Sigmoid colon (tissue), 7 donors: ENCODE measurements at places on chromosomes 11 and 22. TPM values are rescaled to one million over a fixed set of nuclear protein-coding genes. Genes with fewer than 3 reads are reported as not detected.

HSCB gene
- total RNA-seq, result 34.6 TPM

MRGPRX3 gene
- total RNA-seq, result not detected

OR5B21 gene
- not detected for total RNA-seq

ADM2 gene
- not detected for total RNA-seq

MMP13 gene
- not detected for total RNA-seq

DAGLA gene
- 1.8 TPM for total RNA-seq

CEP57 gene
- total RNA-seq, result 71.3 TPM

CCDC116 gene
- 0.33 TPM for total RNA-seq

DNA sequence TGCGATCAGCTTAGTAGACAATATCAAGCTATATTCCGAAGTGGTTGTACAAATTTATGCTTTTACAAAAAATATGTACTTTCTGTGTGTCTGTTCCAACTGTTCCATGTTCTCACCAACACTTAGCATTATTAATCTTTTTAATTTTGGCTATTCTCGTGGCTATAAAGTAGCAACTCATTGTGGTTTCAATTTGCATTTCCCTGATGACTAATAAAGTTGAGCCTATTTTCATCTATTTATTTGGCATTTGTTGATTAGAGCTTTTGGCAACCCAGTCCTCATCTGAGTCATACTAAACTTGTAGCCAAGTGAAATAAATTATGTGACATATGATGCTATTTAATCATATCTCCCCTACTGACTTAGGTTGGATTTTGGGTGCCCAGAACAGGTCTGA is 115.9 kb downstream of the FBXO7 start:
- no peak for DNase-seq

DNA sequence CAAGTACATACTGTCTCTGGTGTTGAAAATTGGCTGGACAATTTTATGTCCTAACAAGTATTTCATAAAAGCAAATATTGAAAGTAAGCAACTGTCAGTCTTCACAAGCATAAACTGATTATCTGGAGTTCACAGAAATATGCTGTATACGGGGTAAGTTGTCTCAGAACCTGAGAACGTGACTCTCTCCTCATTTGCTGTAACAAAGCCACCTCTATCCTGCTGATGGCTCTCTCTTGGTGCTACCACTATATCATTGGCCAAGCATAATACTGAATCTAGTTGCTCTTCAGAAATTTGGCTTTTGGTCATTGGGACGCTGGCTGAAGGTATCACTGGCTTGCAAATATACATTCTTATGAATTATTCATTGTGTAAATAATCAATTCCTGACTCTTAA is 1078.0 kb downstream of the LRRC4C start:
- no peak for DNase-seq

DNA sequence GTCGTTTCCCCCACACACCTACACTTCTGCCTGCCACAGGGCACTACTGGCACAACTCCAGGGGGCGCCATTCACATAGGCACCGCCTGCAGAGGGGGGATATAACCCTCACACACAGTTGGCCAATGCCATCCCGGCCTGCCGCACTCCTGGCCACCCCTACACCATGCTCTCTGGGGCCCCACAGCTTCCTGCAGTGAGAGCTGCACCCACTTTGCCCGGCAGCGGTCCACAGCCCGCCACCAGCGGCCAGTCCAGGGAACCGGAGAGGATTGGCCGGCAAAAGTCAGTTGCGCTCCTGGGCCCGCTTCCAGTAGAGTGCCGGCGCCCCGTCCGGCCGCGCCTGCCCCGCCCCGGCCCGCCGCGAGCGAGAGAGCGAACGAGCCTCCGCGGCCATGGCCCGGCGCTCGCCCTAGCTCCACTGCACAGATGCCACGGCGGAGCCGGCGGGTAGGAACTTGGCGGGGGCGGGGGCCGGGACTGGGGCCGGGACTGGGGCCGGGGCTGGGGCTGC is 25.6 kb upstream of the SUSD2 start:
- peak; percentile 94 for DNase-seq

DNA sequence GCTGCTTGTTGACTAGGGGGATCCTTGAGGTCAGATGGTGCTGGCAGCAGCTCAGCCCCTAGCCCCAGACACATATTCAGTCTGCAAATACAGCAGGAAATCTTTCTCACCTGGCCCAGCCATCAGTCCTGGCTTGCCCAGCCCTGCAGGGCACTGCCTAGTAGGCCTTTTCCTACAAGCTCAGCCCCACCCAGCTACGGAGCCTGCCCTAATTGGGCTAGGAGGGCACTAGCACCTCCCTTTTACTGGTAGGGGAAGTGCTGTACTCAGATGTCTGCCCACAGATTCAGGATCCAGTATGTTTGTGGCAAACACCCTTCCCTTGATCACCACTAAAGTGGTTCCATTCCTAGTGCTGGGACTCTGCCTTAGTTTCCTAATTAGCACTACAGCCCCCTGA is 257.1 kb upstream of the CADM1 start:
- no peak for DNase-seq

- DNase-seq, result no peak
Measured at GRCh38 chr11:13288375-13289029, 10.9 kb downstream of the BMAL1 start.

GRCh38 chr22:36549033-36549432 is 20.1 kb upstream of the EIF3D start:
- DNase-seq, result no peak

GRCh38 chr22:45290410-45290936 is 5.7 kb downstream of the UPK3A start:
- no peak for DNase-seq

GRCh38 chr11:123233975-123234334 is 38.9 kb upstream of the CLMP start:
- DNase-seq, result no peak

DNA sequence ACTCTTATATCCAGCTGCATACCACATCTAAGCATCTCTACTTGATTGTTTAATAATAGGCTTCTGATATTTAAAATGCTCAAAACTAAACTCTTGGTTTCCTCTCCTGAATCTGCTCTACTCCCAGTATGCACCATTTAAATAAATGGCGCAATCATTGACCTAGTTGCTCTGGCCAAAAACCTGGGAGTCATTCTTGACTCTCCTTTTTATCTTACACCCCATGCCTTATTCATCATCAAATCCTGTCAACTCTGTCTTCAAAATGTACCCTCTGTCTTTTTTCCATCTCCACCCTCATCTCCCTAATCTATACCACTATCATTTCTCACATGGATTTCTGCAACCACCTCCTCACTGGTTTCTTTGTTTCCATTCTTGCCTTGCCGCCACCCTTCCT is 399.6 kb upstream of the CCDC90B start:
- DNase-seq, result no peak

DNA sequence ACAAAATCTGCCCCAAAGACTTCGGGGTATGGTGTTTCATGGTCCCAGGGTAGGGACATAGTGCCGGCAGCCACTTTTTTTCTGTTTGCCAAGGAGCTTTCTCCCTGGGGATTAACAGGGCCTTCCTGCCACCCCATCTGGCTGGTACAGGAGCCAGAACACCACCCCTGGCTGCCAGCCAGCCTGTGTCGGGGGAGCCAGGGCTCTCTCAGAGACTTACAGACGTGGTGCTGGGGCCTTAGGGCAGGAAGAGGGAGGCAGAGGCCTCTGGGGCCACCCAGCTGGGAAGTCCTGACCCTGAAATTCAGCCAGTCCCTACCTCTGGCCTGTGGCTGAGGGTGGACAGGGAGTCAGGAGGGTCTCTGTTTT is 52.4 kb upstream of the CDON start:
- peak; percentile 95 for DNase-seq

DNA sequence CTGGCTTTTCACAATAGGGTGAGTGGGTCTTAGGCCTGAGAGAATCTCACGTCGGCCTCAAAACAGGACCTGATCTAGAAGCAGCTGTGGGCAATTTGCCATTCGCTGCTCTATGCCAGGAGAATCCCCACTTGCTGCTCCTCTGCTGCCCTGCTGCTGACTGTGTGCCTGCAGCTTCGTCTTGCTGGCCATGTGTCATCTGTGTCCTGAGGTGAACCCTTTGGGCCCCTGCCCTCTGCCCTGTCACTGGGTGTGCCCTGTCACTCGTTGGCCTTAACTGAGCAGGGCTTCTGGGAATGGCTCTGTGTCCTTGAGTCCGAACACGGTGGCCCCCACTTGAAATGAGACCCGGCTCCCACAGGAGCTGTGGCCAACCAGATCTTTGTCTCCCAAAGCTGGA is 6.2 kb downstream of the NAA40 start:
- DNase-seq, result peak; percentile 74

DNA sequence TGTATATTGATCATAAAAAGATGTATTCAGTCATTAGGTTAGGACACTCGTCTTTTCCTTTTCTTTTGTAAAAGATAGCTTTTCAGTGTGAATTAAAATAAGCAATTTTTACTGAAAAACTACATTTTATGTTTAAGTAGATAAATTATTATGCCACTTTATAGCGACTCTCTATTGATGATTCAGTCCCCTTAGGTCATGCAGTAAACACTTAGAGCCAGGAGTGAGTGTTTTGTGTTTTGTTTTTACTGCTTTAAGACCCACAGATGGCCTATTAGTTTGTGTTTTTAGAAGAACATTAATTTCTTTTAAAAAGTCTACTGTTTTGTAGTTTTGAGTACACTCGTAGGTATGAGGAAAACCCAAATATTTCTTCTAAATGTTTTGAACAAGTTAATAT is 86.6 kb downstream of the YAP1 start:
- DNase-seq, result no peak

DNA sequence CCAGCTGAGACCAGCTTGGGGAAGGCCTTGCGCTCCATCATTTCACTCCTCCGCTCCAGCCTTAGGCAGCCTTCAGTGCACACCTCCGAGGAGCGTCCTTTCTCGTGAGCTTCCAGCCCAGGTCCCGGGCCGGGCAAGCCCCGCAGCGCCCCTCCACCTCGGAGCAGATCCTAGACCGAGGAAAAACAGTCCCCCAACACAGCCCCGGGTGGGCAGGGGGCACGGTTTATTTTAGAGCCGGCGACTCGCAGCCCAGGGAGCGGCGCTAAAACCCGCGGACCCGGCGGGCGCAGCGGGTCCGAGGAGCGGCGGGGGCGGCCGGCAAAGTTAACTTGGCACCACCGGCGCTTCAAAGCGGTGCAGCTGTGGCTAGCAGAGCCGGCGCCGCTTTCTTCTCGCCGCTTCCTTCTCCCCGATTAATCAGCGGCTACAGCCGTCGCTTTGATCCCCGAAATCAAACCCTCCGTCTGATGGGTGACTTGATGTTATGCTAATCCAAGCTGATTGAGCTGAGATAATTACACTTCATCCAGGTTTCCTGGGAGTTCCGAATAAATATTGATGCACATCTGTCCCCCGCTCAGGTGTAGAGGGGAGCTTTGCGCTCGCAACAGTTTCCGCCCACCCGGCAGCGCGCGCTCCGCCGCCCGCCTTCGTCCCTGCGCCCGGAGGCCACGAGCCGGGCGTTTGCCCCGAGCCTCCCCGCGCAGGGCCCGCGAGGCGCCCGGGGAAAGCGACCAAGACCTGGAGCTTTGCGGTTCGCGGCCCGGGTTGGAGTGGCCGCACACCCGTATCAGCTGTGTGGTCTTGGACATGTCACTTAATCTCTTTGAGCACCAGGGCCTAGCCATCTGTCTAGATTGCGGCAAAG is 192.7 kb downstream of the BUD13 start:
- no peak for DNase-seq

GRCh38 chr11:93193731-93194130 is 4.1 kb downstream of the SLC36A4 start:
- DNase-seq, result no peak

DNA sequence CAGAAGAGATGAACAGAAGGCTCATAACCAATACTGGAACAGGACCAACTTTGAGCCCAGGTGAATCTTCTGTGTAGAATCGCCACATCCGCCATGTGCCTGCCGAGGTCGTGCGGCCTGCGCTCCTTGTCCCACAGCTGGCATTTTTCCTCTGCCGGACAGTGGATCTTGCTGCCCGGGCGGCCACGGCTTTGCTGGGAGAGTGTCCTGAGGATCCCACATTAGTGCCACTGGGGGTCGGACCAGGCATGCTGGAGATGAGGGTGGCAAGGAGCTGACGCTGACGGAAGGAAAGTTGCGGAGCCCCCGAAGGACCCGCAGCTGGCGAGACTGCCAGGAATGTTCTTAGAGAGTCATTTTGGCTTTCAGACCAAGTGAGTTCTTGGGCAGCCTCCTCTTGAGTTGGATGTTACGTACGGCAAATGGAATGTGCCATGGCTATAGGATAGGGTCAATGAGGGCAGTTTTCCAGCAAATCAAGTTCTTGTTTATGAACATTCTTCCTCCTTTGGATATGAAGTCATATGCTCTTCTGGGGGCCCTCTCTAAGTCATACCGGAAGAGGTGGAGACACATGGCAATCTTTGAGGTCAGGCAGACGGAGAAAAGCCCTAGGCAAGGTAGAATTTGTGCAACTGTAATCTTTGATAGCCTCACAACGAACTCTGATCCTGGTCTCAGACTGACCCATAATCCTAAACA is 57.4 kb upstream of the NUP160 start:
- no peak for DNase-seq

GRCh38 chr22:21719024-21719423 is 16.6 kb downstream of the YPEL1 start:
- no peak for DNase-seq

- DNase-seq, result no peak
Measured at GRCh38 chr22:43128928-43129424, 14.2 kb downstream of the MCAT start.

DNA sequence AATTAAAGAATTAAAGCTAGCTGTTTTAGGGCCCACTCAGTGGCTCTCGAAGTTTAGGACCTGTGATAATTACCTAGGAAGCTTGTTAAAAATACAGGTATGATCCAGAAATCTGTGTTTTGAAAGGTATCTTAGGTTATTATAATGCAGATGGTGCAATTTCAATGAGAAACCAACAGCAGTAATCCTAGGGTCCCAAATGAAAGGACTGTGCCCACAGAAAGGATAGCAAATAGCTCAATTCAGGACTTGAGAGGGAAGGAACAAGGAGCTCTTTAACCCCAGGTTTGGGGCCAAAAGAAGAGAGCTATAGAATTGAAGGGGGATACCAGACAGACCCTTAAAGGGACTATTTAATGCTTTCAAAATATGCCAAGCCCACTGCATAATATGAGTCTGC is 11.7 kb downstream of the MMP20 start:
- DNase-seq, result no peak

DNA sequence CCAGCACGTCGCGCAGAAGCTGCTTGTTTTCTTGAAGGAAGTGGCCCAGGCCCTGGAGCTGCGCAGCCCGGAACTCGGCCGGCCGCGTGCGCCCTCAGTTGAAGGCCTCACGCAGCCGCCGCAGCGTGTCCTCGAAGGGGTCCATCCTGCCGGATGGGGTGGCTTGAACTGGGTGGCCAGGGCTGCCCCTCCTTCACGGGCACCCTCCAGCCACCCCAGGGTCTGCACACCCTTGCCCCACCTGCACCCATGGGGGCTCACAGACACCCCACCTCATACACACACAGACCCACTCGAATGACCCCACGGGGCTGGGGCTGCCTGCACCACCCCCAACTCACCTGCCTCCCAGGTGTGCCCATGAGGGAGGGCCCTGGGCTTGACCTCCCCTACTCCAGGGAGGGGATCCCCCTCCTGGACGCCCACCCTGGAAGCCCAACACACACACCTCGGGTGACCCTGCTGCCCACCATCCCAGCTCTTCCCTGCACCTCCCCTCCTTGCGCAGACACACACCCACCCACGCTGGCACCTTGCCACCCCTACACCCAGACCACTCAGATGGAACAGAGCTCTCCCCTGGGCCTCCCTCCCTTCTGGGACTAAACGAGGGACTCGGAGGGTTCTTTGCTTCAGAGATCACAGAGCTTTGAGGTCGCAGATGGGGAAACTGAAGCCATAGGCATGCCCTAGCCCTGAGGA is 6.8 kb downstream of the ALDH3B2 start:
- DNase-seq, result no peak
